ENCODE measurements at places on chromosomes 13 and 19.

GRCh38 chr19:11505032-11505503, 571 bp downstream of the ZNF653 start:
- DNase-seq: peak; percentile 95

- no peak for DNase-seq
Measured at GRCh38 chr13:94239135-94239534, 240.3 kb downstream of the DCT start.

- DNase-seq: no peak
Measured at GRCh38 chr19:45156751-45157150, 4.0 kb downstream of the NKPD1 start.

- DNase-seq: no peak
Measured at GRCh38 chr13:32026623-32027022, 5.0 kb upstream of the FRY start.

Measured in central memory CD8-positive, alpha-beta T cell (primary cell).